Urinary bladder (tissue), 4 donors: ENCODE measurements at places on chromosomes 6 and 20. TPM values are rescaled to one million over a fixed set of nuclear protein-coding genes. Genes with fewer than 3 reads are reported as not detected.

Gene MACROD2
- total RNA-seq = 28.2 TPM

GRCh38 chr6:24927277-24927955 is 8.3 kb downstream of the RIPOR2 start:
- no peak for DNase-seq

- no peak for DNase-seq
Measured at GRCh38 chr6:80363501-80364122, 257.1 kb downstream of the BCKDHB start.

GRCh38 chr20:4183361-4183760 is 168.0 kb upstream of the RNF24 start:
- no peak for DNase-seq

DNA sequence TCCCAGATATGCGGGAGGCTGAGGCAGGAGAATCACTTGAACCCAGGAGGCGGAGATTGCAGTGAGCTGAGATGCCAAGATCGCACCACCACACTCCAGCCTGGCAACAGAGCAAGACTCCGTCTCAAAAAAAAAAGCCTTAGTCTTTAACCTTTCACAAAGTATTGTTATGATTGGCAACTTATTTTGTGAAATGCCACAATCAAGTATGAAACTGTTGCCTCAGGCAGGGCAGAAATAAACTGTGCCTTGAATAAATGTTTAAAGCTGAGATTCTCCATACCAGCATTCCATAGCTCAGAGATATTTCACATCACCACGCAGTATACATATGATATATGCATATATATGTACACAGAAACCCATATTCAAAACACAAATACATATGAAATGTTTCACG is 120.1 kb upstream of the CCDC28A start:
- no peak for DNase-seq
